ENCODE measurements at places on chromosomes 5 and 9.

- no peak for DNase-seq
Observed at GRCh38 chr5:133289686-133290367, 238.0 kb downstream of the HSPA4 start.

GRCh38 chr9:91894536-91894935 lies 55.5 kb downstream of the ROR2 start:
- no peak for DNase-seq

GRCh38 chr5:55897206-55897894 lies 46.2 kb downstream of the IL31RA start:
- DNase-seq: no peak

GRCh38 chr5:19104948-19105347 lies 883.1 kb downstream of the CDH18 start:
- no peak for DNase-seq

GRCh38 chr5:75286211-75286773 lies 49.6 kb upstream of the ANKRD31 start:
- DNase-seq: no peak
